NCI-H510A (cell line): ENCODE measurements at places on chromosomes 5 and 9.

- no peak for DNase-seq
These were observed 14.2 kb upstream of the ZNF883 start for GRCh38 chr9:113026200-113026599.

DNA sequence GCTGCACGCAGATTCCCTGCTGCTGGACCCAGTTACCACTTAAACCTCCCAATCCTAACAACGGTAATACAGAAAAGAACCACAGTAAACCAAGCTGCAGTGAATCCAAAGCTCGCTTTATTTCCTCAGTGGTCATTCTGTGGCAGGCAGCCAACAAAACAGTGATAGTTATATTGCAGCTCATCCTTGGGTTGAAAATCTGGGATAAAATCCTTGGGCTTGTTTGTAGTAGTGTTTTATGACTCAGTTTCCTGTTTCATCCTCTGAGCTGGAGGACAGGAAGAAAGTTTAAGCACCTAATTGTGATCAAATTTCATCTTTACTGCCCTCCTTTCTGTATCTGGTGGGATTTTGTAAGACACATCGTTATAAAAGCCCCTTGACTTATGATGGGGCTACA lies 31.4 kb downstream of the HMGCR start:
- DNase-seq = no peak

- no peak for DNase-seq
These were observed 203.6 kb downstream of the ALDH1A1 start for GRCh38 chr9:72749276-72749675.

DNA sequence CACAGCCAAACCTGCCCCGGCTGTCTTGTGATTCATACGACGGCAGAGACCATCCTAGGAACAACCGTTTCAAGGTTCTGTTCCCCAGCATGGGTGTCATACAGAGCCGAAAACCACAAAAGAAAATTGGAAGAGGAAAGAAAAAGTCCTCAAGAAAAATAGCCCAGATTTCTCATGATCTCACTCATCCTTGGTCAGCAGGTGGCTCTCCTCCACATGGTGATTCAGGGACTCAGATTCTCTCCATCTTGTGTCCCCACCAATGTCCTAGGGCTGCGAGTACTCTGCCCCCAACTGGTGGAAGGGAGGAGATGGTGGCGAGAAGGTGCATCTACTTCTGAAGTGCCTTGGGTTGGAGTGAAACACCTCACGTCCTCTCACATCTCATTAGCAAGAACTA lies 25.6 kb downstream of the PDZD2 start:
- no peak for DNase-seq

GRCh38 chr9:84463272-84463671 lies 122.7 kb upstream of the SLC28A3 start:
- no peak for DNase-seq

DNA sequence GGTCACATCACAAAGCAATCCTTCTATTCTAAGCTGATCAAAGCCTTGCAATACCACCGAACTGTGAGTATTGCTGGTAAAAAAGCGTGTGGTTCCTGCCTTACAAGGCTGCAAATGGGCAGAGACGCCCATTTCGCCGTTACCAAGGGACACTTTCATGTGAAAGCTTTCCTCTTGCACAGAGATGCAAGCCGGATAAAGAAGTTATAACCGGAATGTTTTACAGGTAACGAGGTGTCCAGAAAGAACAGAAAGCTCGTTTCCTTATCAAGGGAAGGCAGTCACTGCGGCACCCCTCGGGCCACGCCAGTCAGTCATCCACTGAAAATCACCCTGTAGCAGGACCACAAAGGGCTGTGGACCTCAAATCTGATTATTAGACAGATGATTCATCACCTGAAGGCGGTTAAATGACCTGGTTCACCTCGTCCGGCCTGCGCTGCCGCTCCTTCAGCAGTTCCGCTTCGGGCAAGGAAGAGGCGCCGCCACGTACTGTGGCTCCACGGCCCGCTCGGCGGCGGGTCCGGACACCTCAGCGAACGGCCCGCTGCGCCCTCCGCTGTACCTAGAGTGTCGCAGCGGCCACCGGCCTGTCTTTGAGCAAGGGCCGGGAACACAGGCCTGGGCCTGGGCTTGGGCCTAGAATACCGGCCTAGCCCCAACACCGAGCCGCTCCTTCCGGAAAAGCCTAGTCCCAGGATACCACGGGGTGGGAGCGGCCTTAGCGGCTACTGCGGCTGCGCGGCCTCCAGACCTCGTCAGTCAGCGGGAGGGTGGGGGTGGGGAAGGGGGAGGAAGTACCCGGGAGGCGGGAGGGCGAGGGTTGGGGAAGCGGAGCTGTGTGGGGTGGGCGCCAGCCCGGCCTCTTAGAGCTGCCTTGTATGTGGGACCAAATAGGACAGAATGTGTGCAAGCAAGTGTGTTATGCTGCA lies at the start of gene KLHL9:
Gene KLHL9 (minus strand): TSS at position 704 of the 932 bp plus-strand sequence. CDS start 545 bp downstream, at position 159.
- peak; percentile 57 for DNase-seq

GRCh38 chr9:106432631-106433030 lies 430.3 kb upstream of the ZNF462 start:
- DNase-seq = no peak

- DNase-seq = no peak
These were observed 348.0 kb upstream of the TARS1 start for GRCh38 chr5:33092719-33093118.

DNA sequence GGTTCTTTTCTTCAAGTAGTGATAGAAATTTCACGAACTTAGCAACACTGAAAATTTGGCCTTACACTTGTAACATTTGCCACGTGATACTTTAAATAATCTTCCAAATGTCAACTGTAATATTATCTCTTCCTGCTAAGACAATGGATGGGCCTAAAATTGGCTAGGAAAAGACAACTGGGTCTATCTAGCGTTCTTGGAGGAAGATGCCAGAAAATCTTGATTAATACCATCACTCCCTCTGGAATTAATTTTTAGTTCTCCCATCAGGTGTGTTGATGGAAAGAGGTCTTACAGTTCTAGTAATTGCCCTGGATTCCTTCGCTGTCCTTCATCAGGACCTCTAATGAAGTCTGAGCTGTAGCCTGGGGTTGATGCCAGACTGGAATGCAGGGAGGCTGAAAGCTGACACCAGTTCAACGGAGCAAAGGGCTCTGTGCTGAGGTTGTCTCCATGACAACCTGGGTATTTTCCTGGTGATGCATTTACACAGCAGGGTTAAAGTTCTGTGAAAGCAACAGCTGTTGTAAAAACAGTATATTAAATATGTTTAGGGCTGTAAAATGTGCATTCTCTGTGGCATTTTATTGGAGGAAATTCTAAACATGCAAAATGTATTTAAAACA lies 92.3 kb downstream of the GAS1 start:
- no peak for DNase-seq

GRCh38 chr5:168177831-168178450 lies 113.5 kb upstream of the WWC1 start:
- DNase-seq = no peak

GRCh38 chr9:22035591-22036011 lies 26.5 kb upstream of the CDKN2B start:
- DNase-seq = no peak

- DNase-seq = no peak
These were observed 54.9 kb upstream of the FSTL4 start for GRCh38 chr5:133667217-133667616.

DNA sequence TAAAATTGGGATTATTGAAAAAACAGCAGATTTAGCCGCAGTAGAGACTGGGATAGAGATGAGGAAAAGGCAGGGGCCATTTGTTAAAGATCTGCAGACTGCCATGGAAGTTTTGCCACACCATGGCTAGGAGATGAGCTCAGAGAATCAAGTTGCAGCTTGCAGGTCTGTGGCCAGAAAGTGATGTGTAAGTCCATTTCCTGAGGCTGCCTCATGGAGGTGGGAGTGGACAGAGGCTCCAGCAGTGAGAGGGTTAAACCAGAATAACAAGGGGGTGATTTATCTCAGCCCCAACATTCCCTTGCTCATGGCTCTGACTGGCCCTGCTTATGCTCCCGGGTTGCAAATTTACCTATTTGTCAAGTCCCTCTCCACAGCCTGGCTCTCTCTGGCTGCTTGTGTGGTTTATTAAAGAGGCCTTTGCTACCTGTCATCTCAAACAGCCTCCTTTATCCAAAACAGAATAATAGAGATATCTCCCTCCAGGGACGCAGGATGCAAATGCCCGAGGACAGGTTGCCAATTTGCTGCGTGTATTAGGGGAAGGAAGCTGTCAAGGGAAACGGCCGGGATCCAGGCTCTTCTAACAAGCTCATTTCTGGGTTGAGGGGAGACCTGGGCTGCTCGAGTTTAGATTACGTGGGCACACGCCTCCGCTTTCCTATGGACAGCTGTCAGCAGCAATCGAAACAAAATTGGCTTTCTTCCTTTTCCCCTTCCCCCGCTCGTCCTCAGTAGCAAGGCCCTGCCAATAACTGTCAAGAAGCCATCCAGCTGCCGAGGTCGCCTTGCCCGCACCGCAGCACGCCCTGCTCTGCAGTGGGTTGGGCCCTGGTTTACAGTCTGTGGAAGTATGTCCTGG lies 72.8 kb upstream of the PITX1 start:
- DNase-seq = no peak

DNA sequence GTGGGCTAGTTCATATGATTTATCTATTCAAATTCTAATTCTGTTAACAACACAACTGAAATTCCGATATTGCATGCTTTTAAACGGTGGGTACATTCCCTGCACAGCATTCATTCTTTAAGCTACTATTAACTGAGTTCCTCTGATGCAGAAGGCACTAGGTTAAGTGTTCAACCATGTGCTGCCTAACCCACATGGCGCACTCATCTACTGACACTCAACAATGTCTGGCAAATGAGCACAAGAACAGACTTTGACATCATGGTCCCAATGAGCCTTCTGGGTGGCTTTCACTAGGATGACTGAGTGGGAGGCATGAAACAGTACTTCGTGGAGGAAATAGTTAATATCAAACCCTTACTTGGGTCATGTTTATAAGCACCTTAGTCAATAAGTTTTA lies 10.2 kb downstream of the NREP start:
- no peak for DNase-seq

GRCh38 chr5:178237431-178238312 lies 5.1 kb upstream of the PHYKPL start:
- no peak for DNase-seq

- DNase-seq = no peak
These were observed 199.2 kb downstream of the ADAMTSL1 start for GRCh38 chr9:18673179-18673578.

DNA sequence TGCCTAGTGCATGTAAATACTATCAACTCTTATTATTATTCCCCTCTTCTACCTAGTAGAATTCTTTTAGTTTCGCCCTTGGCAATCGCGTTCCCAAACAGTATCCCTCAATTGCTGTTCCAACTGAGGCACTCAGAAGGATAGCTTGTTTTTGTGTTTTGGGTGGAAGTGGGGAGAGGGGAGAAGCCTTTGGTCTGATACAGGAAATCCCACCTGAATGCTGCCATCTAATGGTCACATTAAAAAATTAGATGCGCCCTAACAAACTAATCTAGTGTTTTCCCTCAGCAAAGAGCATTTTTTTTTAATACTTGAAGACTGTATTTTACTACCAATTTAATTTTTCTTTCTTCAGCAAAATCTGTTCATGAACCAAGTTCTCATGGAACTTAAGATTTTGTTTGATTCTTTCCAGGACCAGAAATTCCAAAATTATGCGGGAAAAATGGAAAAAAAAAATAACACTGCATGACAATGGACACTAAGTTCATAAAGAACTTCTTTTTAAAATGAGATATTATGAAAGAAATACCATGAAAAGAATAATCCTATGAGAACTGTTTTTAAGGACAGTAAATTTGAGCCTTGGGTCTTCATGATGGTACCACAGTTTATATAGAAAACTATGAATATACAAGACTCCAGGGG lies 22.2 kb upstream of the GLDC start:
- no peak for DNase-seq

GRCh38 chr9:134885001-134885678 lies 4.5 kb downstream of the FCN2 start:
- no peak for DNase-seq

DNA sequence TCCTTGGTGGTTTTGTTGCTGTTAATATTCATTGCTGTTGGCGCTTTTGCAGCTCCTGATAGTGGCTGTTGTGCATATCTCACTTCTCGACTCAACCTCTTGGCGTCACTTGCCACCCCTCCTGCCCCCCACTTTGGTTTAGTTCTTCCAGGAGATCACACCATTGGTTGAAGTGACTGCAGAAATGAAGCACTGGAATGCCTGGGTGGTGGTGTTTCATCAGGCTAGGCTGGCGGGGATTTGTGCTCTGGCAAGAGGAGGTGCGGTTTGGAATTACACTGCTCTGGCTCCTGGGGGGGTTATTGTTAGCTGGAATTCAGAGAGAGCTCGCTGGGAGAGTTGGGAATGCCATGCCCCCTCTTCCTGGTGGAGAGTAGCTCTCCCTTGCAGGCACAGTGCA lies 11.5 kb downstream of the PRRC2B start:
- no peak for DNase-seq

- DNase-seq = no peak
These were observed 170.6 kb downstream of the PRDM9 start for GRCh38 chr5:23677996-23678395.

- peak; percentile 83 for DNase-seq
These were observed 148.3 kb downstream of the GAPVD1 start for GRCh38 chr9:125409637-125410521.

GRCh38 chr5:150181027-150181426 lies 8.8 kb upstream of the SLC6A7 start:
- DNase-seq = no peak

- DNase-seq = no peak
These were observed 31.1 kb downstream of the DYNC2I2 start for GRCh38 chr9:128625391-128626146.

DNA sequence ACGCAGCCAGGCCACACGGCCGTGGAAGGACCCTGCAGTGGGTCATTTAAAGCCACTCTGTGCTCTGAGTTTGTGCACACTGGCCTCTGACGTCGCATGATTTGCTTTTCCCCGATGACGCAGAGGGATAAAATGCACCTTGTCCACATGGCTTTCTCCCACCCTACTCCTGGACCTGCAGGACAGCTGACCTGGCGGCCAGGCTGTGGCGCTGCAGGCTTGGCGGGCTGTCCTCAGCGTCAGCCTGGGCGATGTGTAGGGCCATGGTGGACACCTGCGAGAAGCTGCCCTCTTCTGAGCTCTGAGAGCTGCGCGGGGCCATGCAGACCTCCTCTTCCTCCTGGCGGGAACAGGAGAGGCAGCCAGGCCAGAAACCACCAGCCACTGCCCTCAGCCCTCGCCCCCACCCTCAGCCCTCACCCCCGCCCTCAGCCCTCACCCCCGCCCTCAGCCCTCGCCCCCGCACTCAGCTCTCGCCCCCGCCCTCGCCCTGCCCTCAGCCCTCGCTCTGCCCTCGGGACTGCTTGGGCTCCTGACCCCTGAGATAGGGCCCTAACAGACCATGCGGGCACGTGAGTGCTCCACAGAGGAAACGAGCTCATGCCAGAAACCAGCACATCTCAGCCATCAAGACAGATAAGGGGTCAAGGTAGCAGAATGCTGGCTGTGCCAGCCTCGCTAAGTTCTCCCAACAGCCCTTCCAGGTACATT lies 20.0 kb upstream of the SCGB3A1 start:
- no peak for DNase-seq

GRCh38 chr9:95104980-95105379 lies 212.5 kb downstream of the FANCC start:
- DNase-seq = no peak
